ENCODE measurements at places on chromosomes 13 and 19.
A peak's percentile ranks its signal among the peaks of the same experiment; 100 is the strongest.

GRCh38 chr19:39498798-39499642 lies at the start of gene DLL3:
TSS of gene DLL3 (plus strand) at chr19:39498947. CDS start at chr19:39498975, 28 bp downstream.
- DNase-seq, result no peak

GRCh38 chr19:35991731-35992450 lies 3.1 kb upstream of the SDHAF1 start:
- DNase-seq, result no peak

- no peak for DNase-seq
Observed at GRCh38 chr19:58535857-58536256, 8.0 kb upstream of the TRIM28 start.

DNA sequence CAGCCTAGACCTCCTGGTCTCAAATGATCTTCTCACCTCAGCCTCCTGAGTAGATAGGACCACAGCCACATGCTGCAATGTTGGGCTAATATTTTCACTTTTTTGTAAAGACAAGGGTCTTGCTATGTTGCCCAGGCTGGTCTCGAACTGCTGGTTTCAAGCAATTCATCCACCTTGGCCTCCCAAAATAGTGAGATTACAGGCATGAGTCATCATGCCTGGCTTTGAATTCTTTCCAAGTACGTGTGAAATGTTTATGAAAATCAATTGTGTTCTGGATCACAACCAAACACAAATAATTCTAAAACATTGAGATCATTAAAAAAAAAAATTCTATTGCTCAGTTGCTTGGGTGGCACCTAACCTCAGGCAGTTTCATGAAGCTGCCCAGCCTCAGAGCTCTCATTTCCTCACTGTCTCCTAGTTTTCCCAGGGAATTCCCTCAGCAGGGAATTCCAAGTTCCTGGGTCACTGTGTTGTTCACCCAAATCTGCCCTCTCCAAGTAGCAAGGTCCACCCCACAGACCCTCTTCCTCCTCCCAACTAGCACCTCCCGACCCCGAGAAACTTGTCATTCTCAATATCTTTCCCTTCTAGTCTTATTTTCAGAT lies 44.8 kb downstream of the ING1 start:
- no peak for DNase-seq

DNA sequence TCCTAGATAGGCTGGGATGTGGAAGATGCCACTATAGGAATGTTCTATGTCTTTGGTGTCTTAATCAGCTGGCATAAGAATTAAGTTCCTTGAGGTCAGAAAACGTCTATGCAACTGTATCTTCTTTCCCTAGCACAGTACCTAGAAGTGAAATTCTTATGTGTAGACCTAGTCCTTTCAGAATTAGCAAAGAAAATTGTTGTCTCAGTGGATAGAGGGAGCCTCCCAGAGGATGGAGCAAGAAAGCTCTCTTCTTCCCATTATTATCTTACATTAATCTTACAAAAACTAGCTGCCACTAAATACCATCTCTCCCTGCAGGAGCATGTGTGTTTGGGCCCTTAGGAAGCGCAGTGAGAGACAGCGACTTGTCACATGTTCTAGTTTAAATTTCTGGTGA lies 11.6 kb downstream of the CLDN10 start:
- no peak for DNase-seq

- DNase-seq, result no peak
Observed at GRCh38 chr13:73169971-73170370, 111.2 kb downstream of the KLF5 start.

DNA sequence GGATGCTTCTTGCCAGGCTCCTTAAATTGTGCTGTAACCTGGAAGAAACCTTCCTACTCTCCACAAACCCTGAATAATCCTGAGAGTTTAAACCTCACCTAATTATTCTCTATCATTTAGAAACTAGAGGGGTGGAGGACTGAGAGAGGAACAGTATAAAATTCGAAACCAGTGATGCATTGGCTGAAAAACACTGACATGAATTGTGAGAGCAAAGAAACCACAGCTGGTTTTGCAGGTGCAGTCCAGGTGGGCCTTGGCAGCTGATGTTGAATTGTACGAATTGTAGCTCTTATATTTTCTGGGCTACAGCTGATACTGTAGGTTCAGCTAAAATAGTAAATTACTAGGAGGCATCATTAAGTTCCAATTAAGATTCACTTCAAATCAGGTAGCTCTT lies 227.0 kb upstream of the SLITRK5 start:
- DNase-seq, result no peak

DNA sequence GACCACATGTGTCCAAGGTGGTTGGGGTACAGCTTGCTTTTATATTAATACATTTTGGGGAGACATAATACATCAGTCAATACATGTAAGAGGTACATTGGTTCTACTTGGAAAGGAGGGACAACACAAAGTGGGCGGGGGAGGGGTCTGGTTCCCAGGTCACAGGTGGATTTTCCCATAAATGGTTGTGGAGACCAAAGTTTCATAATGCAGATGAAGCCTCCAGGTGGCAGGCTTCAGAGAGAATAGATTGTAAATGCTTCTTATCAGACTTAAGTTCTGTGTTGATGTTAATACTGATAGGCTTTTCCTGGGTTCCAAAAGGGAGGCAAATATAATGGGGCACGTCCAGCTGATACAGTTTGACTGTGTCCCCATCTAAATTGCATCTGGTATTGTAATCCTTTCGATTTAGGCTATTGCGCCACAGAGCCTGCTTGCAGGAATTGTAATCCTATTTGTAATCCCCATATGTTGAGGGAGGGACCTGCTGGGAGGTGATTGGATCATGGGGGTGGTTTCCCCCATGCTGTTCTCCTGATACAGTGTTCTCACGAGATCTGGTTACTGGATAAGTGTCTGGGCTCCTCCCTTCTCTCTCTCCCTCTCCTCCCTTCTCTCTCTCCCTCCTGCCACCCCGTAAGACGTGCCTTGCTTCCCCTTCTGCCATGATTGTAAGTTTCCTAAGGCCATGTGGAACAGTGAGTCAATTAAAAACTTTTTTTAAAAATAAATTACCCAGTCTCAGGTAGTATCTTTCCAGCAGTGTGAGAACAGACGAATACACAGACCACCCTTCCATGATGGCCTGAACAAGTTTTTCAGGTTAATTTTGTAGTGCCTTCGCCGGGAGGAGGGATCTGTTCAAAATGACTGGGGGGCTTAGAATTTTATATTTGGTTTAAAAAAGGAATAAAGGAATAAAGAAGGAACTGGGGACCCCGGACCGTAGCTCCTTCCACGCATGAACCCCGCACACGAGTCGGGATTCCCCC lies 44.9 kb downstream of the ZNF823 start:
- peak; percentile 55 for DNase-seq

DNA sequence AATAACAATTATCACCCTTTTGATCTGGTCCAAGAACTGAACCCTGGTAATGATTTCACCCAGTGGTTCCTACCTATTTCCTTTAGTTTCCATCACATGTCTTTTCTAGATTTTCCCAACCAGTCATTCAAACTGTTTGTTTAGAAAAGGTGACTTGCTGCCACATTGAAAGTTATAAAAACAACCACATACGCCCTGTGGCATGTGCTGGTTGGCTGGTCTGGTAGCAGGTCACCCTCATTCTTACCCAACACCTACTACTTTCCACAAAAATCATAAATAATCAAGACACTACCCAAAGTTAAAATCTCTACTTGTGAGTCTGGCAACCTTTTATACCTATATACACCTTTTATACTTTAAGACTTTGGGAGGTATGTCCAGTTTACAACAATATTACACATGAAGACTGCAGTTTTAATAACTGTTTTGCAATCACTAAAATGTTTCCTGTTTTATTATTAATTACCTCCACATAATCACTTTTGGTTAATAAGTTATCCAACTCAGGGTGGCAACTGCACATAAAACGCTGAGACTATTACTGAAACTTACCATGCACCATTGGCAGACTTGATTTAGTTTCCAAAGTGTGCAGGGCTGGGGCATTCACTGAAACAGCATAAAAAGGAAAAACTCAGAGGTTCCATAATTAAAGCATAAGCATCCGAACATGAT lies 38.9 kb downstream of the DZIP1 start:
- no peak for DNase-seq

GRCh38 chr19:4742723-4743646 lies 19.3 kb upstream of the DPP9 start:
- peak; percentile 83 for DNase-seq

DNA sequence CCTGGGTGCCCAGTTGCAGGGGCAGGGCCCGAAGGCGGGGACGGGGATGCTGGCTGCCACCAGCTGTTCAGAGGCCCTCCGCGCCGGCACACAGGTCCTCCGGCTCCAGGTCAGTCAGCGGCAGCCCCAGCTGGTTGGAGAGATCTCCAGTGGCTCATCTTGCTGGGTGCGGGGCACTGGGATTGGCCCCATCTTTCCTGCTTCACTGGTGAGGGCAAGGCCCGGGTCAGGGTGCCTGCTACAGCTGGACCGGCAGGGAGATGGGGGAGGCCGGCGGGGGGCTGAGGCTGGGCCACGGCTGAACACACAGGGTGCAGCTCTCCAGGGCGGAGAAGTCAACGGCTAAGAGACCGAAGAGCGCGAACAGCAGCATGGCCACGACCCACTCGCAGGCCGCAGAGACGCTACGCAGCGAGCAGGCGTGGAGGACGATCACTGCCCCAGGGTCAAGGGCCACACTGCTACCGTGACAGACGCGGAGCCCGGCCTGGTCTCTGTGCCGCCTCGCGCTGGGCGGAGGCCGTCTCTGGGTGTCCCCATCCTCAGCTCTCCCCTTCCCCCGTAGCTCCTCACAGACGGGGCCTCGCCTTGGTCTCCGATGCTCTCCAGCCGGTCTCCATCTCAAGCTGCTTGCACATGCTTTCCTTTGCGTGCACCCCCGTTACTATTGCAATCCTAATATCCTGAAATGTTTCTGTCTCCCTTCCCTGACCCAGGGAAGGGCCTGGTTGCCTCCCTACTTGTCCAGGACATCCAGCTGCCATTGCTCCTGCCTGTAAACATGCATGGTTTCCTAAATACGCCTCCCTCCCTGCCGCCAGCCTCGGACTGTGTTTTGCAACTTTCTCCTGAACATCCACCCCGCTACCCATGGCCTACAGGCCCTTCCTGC lies 12.3 kb downstream of the TMEM150B start:
- no peak for DNase-seq

- no peak for DNase-seq
Observed at GRCh38 chr19:55552620-55553019, 7.3 kb upstream of the SBK3 start.

DNA sequence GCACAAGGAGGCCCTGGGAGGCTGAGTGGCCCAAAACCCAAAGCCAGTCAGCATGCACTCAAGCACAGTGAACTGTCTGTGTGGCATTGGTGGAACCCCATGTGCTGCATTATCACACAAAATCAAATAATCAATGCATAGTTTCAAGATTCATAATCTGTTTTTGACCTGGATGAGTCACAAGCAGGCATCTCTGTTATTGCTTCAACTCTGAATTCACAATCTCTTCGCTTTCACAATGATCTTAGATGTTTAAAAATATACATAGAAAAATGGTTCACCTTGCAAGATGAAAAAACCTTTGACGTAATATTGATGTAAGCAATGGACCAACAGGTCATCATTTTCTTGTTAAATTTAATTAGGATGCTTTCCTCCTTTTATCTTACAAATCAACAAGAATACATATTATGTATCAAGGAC lies 455.4 kb downstream of the IRS2 start:
- no peak for DNase-seq

DNA sequence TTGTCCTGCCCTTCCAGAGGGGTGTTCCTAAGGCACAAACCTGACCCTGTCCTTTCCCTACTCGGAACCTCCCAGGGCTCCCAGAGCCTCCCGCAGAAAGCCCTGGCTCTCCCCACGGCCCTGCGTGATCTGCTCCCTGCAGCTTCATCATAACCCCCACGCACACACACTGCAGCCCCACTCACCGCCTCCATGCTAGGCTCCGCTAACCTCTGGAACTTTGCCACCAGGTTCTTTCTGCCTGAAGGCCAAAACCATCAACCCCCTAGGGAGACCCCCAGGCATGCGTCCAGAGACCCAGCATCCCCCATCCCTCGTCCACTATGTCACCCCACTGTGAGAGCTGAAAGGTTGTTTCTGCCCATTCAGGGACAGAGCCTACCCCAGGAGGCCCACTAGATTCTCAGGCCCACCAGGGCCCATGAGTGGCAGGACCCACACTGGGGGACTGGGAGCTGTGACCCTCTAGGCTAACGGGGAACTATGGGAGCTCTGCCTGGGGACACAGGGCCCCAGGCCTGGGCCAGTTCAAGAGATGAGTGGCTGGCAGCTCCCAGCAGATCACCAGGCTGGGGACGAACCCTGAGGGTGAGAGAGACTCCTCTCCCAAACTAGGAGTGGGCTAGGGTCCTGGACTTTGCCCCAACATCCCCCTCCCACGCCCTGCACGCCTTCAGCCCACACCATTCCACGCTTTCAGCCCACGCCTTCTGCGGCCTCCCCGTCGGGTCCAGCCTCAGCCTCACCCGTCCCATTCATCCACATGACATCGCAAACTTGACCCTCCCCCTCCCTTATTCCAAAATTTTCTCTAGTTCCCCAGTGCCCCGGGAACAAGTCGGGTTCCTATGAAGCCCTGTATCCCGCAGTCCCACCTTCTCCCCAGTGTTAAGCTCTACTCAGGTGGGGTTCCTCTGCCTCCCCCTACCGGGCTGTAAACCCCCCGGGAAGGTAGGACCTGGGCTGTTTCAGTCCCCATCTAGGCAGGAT lies 33.2 kb upstream of the PNMA8B start:
- DNase-seq, result no peak

All from DMS153 (cell line).